ENCODE measurements at places on chromosomes 3 and 15.
A peak's percentile ranks its signal among the peaks of the same experiment; 100 is the strongest.

GRCh38 chr3:128917291-128917690, 37.9 kb downstream of the ACAD9 start:
- DNase-seq = no peak

GRCh38 chr3:56421205-56421604, 47.1 kb downstream of the ERC2 start:
- no peak for DNase-seq

DNA sequence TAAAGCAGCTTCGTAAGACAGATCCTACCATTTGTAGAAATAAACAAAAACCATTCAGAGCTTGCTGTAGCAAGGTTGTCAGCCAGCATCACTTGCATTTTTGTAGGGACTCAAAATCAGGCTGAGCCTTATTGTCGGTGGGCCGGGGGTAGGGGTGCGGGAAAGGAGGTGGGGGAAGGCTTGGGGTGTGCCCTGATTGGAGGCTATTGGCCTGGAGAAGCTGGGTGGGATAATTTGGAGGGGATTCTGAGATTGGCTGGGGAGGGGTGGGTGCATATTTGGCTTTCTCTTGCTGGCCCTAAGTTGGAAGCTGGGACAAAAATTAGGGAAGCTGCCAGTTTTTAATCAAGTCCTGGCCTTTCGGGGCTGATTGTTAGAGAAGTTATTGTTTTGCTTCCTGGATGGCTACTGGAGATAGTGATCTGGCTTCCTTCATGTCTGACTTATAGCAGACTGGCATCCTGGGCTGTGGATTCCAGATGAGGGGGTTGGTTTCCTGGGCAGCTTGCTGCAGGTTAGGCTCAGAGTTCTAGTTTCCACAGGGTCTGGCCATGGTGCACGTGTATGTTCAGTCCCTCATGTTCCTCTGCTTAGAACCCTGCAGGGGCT, 22.8 kb downstream of the STOML1 start:
- DNase-seq = no peak

- DNase-seq = no peak
Observed at GRCh38 chr3:161689584-161690298, 193.1 kb downstream of the OTOL1 start.

- no peak for DNase-seq
Observed at GRCh38 chr3:106204160-106204868, 335.5 kb upstream of the CBLB start.

DNA sequence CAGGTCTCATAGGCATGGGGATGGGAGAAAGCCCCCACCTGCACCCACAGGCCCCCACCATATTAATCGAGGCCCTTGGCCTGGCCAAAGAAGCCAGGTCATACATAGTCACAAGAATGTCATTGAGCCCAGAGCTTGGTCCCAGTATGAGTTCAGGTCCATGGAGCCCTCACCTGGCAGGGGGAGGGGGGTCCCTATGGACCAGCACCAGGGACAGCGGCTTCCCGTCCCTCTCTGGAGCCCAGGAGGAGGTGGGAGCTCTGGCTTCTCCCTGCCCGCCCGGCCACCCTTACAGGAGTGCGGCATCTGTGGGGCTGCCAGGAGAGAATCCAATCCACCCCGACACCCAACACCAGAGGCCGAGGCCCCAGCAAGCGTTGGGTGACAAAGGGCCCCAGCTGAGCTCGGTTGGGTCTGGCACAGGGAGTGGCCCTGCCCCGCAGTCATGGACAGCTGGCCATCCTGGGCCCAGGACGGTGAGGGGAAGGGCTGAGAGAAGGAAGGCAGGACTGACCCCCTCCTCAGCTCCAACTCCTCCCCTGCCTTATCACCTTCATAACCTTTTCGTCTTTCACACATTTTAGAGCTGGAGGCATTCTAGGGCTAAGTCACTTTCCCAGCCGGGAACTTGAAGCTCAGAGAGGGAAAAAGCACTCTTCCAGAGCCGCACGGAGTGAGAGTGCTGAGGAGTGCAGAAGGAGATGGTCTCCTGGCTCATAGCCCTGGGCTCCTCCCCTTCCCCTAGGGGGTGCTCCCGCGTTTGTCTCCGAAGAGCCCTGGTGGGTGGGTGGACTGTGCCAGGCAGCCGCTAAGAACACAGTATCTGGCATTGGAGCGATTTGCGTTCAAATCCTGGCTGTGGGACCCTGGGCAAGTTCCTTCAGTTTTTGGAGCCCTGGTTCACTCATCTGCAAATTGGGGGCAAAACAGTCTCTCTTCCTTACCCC, 54.6 kb downstream of the ATP2B2 start:
- no peak for DNase-seq

DNA sequence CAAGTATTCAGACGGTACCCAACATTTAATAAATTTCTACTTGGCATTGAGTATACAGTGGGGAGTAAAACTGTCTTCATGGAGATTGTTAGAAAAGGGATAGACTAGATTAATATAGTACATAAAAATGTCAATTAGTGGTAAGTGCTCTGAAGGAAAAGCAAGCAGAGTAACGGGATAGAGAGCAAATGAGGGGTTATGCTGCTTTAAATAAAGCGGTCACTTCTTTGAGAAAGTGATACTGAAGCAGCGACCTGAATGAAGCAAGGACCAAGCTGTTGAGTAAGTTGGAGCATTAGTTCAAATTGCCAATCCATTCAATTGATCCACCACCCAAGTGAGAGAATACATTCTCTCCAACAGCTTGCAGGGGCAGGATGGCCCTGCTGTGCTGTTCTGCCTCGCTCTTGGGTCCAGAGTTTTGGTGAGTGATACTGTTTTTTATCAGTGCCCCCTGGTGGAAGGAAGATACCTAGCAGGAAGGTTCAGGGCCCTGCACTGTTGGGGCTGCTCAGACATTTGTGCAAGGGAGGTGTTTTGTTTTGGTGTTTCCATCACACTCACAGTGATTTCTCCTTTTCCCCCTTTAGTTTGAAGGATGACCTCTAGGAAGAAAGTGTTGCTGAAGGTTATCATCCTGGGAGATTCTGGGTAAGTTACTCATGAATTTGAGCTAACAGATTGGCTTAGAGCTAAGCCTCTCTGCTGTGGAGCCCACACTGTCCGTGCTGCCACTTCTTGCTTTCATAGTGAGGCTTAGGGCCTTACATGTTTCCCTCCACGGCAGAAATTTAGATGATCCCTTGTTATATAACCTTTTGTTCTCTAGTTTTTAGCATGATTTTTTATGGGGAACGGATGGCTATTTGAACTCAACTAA, 69.0 kb downstream of the RAB7A start:
- peak; percentile 33 for DNase-seq

GRCh38 chr3:45884368-45885201, 1.8 kb upstream of the CCR9 start:
- no peak for DNase-seq

GRCh38 chr3:188339410-188340295, 185.7 kb downstream of the LPP start:
- no peak for DNase-seq

DNA sequence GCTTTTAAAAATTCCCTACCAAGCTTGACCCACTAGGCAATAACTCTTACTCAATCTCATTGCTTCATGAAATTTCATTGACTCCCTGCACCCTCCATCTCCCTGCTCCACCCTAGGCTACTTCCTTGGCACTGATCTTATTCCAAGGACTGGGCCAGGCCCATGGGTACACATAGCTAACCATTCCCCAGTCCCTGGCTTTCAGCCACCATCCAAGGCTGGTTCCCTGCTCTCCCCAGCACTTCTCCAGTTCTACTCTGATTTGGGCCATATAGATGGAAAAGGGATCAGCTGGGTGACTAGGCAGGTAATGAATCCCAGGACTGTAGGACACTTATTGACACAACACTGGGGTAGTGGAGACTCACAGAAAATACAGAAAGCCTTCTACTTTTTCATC, 88.1 kb upstream of the NEO1 start:
- DNase-seq = no peak

DNA sequence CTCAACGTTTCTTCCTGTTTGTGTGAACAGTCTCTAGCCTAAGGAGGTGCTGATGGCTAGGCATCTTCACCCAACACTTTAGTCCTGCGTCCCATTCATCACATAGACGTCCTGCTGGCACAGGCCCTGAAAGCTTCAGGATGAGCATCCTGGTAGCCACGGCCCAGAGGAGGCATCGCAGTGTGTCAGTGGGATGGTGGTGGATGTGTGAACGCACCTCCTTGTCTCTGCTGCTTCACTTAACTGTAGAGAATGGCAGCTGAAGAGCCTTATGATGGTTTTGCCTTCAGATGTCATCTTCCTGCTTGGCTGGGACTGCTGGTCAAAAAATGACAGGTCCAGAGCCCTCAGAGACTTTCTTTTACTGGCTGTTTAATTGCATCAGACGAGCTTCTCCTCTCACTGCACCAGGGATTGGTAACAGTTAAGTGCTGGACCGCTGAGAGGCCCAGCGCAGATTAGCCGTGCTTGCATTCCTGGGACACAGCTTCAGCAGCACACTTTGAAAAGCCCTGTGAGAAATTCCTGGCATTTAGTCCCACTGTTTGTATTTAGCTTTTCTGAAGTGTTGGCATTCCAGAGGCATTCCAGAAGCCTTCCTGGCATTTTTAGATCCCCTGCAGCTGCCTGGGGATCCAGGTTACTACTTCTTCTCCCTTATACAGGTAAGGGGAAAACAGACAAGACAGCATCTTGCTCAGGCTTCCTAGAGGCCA, 132.4 kb upstream of the PLXNA1 start:
- no peak for DNase-seq

- no peak for DNase-seq
Observed at GRCh38 chr3:114566162-114566755, 272.4 kb downstream of the TIGIT start.

DNA sequence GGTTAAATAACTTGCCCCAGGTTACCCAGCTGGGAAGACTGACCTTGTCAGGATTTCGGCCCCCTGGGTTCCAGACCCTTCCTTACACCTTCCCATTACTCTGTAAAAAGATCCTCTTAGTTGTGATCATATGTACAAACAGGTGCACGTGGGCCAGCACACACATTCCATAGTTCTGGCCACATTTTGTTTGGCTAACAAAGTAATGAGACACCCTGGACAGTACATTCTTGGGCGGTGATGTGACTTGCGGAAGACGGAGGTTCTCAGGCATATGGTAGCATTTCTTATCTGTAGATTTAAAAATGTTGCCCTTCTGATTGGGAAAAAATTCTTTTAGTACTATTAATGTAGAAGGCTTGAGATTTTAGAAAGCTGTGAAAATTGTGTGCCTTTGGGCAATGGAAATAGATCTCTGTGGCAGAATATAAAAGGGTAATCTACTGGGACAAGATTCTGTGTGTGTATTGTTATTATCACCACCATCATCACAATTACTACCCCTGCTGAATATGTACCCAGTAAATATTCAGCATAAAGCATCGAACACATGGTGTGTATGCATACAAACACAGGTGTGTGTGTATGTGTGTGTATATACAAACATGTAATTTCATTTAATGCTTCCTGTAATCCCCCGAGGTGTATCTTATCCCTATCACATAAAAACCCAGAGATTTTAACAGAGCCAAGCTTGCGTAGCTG, 205.4 kb upstream of the UBE2E1 start:
- DNase-seq = no peak

DNA sequence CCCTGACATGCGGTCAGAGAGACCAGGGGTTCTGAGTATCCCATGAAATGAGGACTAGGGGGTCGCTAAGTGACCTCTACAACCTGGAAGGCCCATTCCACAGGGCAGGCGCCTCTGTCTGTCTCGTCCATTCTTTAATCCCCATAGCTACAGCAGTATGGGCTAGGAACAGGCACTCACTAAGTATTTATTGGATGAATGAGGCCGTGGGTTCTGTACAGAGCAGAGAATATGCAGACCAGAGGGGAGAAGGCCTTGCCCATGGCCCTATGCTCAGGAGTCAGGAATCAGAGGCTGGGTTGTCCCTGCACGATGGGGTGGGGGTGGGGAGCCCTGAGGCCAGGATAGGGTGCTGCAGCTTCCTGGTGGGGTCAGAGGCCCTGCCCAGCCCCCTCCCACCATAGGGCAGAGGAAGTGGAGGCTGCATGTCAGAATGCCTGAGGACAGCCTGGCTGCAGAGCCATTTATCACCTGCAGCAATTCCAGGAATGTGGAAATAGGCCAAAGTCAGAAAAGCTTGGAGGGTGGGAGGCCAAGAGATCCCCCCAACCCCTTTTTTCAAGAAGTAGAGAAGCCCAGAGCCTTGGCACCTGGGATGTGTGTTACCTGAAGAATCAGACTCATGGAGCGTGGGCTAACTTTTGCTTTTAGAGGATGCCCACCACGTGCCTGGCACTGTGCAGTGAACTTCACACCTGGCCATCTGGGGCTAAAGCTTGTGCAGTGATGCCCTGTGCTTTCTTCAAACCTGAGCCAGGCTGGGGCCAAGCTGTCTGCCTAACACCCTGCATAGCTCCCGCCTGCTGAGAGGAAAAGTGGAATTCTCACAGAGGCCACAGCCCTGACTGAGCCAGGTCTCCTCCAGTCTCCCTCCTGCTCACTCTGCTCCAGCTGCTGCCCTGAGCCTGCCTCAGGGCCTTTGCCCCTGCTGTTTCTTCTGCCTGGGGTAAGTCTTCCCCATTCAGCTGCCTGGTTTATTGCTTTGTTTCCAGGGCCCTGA, 109.4 kb downstream of the WNT7A start:
- DNase-seq = no peak

DNA sequence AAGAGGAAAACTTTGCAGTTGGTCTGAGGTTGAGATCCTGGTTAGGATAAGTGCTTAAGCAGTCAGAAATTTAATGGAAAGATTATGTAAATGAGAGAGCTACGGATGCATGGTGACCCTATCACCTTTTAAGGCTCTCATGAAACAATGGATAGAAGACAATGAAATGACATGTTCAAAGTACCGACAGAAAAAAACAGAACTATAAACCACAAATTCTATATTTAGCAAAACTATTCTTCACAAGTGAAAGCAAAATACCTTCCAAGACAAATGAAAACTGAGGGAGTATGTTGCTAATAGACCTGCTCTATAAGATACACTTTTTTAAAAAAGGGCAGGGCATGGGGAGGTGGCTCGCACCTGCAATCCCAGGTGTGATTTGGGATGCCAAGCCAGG, 32.2 kb downstream of the DNAAF4 start:
- DNase-seq = no peak

GRCh38 chr15:100335335-100335999, 6.3 kb downstream of the ADAMTS17 start:
- no peak for DNase-seq

DNA sequence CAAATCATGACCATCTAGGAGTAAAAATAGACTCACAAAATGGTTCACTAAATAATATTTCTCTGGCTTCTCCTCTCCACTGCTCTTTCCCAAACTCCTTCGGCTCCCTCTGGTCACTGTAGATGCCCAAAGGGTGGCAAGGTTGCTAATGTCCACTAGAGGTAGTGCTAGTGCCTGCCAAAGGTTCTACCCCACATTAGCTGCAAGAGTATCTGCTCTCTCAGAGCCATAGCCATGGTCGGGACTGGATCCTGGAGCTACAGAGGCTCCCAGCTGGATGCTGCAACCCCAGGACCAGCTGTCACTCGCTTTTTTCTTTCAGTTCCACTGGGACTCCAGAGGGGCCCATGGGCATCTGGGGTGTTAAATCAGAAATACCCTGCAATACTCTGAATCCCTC, 8.5 kb downstream of the HTR3D start:
- no peak for DNase-seq
